ENCODE measurements at places on chromosomes 5 and 9.

- no peak for DNase-seq
Observed at GRCh38 chr5:114243972-114244317, 117.9 kb upstream of the KCNN2 start.

DNA sequence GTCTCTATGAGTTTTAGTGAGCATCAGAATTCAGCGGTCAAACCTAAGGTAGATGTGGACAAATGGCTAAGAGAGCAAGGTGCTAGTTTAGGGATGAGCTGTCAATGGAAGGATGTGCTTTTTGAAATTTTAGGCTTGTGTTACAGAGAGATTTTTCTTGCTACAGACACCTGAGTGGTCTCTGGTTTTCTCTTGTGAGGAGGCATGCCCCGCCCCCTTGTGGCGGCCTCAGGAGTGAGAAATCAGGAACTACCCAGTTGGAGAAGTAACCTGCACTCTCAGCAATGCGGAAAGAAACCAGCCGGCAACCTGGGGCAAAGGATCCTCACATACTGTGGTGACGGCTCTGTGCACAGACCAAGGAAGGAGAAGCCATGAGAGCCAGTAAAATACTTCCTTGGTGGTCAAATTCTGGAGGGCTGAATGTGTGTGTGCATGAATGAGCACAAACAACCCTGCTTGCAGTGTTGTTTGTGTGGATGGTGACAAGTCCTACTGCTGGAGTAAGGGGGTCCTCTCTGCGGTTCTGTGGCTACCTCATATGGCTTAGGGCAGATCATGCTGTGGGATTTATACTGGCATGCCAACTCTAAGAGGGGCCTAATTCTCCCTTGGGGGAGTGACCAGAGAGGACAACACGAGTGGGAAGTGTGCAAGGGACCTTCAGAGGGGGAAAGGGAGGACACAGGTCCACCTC lies 16.7 kb upstream of the HSD17B4 start:
- peak; percentile 44 for DNase-seq

DNA sequence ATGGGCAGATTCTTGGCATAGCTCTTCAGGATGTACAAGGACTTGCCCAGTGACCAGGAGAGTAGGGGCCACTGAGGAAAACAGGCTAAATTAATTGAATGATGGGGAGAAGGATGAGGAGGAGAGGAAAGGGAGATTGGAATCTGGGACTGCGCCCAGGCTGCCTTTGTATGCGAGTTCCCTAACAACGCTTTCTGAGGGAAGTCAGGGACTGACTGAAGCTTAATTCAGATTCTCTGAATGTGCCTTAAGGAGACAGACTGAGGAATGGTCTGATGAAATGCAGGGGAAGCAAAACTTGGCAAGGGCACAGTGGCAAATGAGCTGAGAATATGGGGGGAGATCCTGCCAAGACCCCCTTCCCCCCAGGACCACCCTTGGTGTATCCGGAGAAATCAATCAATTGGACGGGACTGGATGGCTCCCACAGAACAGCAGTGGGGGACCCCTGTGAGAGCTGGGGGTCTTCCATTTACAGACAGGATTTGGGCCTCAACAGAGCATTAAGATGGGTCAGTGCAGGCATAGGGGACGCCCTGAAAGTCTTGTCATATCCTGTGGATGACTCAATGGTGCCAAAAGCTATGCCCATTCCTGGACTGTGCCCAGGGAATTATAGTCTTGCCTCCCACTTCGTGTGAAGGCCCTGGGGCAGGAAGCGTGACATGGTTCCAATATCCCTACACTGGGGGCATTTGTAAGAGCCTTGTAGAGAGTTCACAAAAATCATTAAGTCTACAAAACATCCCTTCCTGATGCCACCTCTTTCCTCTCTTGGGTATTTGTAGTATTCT lies 215.5 kb upstream of the TNC start:
- DNase-seq = no peak

GRCh38 chr5:169901896-169902295 lies 78.4 kb downstream of the INSYN2B start:
- DNase-seq = no peak

GRCh38 chr9:69181908-69182353 lies 7.9 kb downstream of the TJP2 start:
- DNase-seq = no peak

DNA sequence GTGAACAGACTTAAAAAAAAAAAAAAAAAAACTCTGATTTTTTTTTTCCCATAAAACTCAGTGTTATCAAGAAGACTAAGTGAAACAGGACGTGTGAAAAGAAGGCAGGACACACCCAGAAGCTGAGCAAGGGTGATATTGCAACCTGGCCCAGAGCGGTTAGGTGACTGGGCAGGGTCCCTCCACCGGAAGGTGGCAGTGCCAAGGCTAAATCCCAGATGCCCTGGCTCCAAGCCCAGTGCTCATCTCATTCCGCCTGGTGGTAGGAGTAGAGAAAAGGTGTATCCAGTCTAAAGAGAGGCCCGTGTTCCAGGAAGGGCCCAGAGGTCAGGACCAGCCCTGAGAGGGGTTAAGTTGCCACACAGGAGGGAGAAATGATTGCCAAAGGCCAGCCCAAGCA lies 51.5 kb upstream of the SAP30L start:
- DNase-seq = no peak

GRCh38 chr5:144318011-144318410 lies 147.3 kb downstream of the KCTD16 start:
- DNase-seq = no peak

GRCh38 chr5:32071351-32071944 lies 102.7 kb downstream of the GOLPH3 start:
- DNase-seq = no peak

DNA sequence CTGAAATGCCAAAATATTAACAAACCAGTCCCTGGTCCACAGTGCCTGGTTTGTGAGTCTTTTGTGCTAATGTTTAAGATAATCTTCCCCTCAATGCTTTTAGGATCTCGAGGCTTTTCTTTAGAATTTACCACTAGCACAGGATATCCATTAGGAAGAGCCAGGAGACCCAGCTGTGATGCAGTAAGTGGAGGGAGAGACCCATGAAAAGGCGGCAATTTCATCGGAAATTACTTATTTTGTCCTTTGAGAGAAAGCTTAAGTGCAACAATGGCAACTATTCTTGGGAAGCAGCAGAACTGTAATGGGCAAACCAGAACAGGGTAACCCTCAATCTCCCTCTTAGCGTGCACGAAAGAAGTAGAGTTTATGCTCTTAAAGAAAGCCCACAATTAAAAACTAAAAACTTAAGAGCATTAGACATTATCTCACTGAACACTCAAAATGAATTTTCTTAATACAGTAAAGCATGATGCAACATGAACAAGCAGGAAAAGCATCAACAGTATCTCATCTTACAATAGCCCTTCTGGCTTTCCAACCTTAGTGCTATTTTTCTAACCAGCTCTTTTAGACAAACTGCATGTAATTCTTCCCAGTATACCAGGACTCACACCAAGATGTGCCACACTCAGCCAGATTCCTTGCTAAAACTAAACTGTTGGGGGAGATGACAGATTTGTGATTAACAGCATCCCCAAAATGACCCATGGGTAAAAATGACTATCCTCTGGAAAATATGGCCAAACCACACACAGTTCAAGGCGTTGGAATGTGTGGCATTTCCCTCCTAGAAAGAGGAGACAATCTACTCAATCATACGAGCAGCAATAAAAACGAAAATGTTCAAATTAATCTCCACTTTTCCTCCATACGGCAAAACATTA lies 36.4 kb downstream of the PWWP2A start:
- DNase-seq = peak; percentile 81

- DNase-seq = no peak
Observed at GRCh38 chr9:121218357-121219027, 16.8 kb upstream of the RAB14 start.

DNA sequence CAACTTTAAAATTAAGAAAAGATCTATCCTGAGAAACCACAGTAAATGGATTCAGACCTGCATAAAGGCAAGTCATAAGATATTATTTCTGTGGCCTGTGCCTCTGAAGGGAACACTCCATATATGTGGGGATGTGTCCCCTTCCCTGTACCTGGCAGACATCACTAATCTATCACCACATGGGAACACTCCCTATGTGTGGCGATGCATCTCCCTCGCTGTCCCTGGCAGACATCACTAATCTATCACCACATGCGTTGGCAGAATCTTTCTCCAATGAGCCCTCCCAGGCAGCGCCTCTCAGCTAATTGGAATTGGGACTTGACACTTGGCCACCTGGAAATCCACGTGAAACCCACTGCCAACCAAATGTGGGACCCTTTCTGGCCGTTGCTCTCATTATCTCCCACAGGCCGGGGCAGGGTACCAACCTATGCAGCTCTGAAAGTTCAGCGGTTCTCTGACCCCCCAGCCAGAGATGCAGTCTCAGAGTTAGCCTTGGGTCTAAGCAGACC lies 25.2 kb upstream of the ASS1 start:
- no peak for DNase-seq

- DNase-seq = no peak
Observed at GRCh38 chr5:178576591-178577351, 13.4 kb downstream of the COL23A1 start.
